Activated effector memory CD4-positive, alpha-beta T cell treated with Interleukin-2 at 50 U/mL for 16 hours (primary cell): ENCODE measurements at places on chromosomes 12 and 14.

- DNase-seq: no peak
Measured at GRCh38 chr14:101838476-101838875, 77.0 kb downstream of the PPP2R5C start.

GRCh38 chr14:76272349-76272748 lies 103.6 kb upstream of the ESRRB start:
- no peak for DNase-seq

- no peak for DNase-seq
Measured at GRCh38 chr12:80681-81190, 14.2 kb downstream of the IQSEC3 start.

DNA sequence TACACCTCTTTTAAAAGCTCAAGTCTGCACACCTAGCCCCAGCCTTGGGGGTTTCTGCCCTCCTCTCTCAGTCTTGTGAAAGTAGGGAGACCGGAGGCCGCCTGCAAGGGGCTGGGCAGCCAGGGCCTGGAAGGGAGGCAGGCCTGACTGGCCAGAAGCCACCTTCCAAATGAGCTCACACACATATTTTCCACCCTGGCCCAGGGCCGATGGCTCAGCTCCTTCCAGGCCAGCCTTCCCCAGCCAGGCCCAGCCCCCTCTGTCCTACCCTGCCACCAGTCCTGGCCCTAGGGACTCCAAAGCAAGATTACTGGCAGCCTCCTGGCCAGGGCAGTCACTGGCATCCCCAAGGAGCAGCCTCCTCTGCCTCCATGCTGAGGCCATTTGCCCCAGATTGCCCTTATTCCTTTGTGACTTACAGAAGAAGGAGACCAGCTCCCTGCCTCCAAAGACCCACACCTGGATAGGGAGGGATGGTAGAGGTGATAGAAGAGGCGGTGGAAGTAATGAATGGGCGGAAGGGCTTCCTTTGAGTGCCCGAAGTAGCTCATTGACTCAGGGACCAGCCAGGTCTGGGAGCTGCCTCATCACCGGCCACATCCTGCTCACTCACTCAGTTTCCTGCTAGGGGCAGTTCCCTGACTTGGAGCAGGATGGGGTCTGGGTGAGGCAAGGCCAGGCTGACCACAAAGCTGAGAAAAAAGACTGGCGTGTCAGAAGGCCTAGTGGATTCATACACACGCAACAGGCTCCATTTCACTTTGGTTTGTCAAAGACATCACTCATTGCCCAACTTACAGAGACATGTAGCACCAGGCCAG lies 14.8 kb downstream of the MMP14 start:
- no peak for DNase-seq

DNA sequence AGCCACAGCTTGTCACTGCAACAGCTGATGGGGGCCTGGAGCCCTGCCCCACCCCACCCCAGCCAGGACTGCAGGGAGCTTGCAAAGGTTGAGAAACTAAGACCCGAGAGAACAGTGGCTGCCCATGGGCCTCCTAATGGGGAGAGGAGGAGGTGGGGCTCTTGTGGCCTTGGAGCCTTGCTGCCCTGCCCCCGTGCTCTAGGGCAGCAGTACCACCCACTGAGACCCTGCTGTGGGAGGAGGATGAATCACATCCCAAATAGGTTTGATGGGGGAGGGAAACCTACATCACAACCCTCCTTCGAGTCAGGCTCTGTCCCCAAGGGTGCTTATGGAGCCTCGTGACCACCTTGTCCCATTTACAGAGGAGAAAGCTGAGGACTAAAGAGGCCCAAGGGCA lies 15.9 kb downstream of the HHIPL1 start:
- no peak for DNase-seq

GRCh38 chr12:94706250-94706661 lies 55.9 kb upstream of the TMCC3 start:
- DNase-seq: no peak

- DNase-seq: no peak
Measured at GRCh38 chr12:53777936-53778644, 26.3 kb upstream of the CISTR start.

DNA sequence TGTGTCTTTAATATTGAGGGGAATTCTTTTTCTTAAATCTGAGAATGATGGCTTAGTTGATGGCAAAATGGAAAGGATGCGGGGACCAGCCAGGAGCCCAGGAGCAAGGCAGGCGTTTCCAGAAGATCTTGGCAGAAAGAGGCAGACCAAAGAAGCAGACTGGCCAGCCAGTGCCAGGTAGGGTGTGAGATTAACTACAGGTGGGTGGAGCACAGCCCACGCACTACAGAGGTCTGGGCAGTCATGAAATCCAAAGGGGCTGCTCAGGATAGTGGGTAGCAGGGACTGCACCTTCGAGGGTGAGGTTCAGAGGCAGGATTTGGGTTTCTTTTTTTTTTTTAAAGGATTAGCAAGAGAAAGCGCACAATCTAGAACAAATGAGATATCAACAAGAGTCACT lies 17.7 kb upstream of the PCNX1 start:
- no peak for DNase-seq

DNA sequence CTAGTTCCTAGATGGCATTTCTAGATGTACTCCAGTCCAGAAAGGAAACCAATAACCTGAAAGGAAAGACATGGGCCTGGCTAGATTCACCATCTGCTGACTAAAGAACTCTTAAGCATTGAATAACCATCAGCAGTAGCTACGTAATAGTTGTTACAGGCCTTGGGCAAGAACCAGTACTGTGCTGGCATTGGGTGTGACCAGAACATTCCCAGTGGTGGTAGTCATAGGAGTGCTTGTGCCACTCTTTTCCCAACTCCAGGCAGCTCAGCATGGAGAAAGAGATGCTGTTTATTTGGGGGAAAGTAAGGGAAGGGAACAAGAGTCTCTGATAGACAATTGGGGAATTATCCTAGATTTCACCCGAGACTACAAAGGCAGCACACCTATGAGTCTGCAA lies 333.3 kb downstream of the SLC16A7 start:
- DNase-seq: no peak

- no peak for DNase-seq
Measured at GRCh38 chr12:45611495-45611894, 118.0 kb upstream of the ARID2 start.

DNA sequence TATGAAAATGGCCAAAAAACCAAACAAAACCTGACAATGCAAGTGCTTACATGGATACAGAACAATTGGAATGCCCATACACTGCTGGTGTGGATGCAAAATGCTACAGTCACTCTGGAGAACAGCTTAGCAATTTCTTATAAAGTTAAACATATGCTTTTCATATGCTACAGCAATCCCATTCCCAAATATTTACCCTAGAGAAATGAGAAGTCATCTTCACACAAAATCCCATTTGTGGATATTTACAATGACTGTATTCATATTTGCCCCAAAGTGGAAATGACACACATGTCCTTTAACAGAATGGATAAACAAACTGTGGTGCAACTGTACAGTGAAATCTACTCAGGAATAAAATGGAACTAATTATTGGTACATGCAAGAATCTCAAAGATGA lies 20.4 kb downstream of the SAV1 start:
- no peak for DNase-seq

GRCh38 chr12:122842505-122843405 lies 7.5 kb downstream of the HIP1R start:
- no peak for DNase-seq
